ENCODE measurements at places on chromosomes 5 and 9.

DNA sequence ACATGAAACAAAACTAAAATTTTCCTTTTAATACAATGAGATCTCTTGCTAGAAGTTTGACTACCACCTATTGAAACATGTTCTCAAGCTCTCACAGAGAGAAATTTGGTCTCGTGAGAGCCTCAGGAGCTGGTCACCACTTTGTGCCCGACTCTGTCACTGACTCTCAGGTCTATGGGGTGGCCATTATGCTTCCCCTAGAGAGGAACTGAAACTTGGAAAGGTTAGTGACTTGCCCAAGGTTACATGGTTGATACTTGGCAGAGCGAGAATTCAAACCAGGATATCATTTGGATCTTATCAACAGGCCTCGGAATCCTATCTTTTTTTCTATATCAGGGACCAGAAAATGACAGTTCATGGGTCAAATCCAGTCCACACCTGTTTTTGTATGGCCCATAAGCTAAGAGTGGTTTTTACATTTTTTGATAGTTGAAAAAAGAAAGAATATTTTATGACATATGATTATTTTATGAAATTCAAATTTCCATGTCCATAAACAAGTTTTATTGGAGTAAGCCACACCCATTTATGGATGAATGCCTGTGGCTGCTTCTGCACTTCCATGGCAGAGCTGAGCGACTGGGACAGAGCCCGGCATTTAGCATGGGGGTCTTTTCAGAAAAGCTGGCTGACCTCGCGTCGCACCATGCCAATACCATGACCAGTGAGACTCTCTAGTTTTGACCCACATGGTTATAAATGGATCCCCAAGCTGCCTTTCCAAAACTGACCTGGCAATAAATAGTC, 44.8 kb upstream of the EQTN start:
- DNase-seq, result no peak

DNA sequence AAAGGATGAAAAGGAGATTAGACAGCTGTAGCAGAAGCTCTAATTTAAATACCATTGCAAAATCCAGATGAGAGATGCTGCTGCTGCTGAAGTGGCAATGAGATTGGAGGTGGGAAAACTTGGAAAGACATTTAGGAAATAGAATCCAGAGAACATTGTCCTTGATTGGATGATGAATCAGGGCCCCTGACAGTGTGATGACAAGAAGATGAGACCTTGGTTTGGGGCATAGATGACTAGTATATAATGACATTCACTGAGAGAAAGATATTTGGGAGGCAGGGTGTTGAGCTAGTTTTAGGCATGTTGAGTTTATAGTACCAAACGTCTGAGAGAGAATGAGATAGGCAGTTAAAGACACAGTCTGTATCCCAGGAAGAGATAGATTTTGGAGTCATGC, 311.5 kb upstream of the MPDZ start:
- no peak for DNase-seq

DNA sequence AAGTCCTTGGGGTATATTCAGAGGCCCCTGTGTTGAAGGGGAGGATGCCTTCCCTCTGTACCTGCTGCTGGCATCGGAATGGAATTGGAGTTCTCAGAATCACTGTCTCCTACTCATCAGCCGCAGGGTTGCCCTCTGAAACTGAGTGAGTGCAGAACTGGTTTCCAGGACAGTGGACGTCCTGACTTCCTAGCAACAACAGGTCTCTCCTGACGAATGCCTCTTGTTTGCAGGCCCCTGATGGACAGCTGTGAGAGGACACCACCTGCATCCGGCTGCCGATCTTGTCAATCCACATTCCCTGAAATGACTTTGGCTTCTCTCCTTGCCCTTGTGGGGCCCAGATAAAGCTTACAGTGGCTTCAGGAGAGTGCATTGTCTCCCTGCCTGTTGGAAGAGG, 274.5 kb downstream of the NSG2 start:
- no peak for DNase-seq

GRCh38 chr9:81578606-81579005, 110.7 kb downstream of the TLE1 start:
- no peak for DNase-seq

DNA sequence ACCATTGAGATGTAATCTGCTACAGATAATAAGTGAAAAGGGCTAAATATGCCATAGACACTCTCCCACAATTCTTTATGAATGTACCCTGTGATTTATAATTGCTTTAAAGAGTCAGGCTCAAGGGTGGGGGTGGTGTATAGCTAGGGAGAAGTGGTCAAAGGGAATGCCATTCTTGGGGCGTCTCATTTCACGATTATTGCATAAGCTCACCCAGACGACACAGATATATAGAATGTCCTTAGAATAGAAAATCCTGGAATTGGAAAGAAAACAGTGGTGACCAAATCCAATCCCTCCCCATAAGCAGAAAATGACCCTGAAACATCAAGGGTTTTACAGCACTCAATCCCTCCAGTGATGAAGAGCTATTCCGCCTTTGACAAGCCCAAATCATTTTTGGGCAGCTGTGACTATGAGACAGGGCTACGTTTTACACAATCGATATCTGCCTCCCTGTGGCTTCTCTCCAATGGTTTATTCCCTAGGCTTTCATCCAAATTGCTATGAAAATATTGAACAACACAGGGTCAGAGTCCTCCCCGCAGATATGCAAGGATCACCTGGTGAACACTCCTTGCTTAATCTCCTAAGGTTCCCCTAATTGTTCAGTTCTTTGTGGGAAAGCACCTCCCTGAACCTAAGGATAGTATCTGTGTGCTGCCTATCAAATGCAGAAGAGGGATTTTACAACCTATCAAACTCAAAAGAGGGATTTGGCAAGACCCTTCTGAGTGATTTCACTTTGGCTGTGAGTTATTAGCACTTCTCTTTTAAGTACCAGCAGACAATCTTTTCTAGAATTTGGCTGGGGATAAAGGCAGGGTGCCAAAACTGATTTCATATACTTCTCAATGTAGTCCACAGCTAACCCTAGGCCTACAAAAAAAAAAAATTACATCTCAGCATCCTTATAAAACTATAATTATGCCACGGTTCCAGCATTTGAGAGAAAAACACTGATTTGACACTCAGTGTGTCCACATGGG, 144.9 kb upstream of the CDH6 start:
- no peak for DNase-seq

Measured in GM13977 (cell line).